ENCODE measurements at places on chromosomes 11 and 22.
A peak's percentile ranks its signal among the peaks of the same experiment; 100 is the strongest.

- DNase-seq: no peak
Observed at GRCh38 chr11:134066943-134067885, 1.7 kb upstream of the JAM3 start.

DNA sequence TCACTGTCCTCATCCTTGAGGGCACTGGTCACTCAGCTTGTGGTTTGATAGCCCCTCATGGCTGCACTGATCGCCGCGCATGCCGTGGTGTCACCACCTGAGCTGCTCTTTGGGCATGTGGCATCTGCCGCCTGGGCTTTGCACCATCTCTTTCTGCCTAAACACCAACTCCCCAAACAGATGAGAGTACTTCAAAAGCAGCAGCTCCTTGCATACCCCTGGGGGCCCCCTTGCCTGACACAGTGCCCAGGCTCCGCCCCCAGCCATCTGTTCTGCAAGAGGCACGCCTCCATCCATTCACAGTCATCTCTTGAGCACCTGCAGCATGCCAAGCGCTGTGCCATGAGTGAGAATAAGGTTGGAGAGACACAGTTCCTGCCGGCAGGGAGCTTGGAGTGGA is 104.5 kb upstream of the B3GAT1 start:
- no peak for DNase-seq

GRCh38 chr11:66080055-66080817 is 10.2 kb downstream of the PACS1 start:
- no peak for DNase-seq

DNA sequence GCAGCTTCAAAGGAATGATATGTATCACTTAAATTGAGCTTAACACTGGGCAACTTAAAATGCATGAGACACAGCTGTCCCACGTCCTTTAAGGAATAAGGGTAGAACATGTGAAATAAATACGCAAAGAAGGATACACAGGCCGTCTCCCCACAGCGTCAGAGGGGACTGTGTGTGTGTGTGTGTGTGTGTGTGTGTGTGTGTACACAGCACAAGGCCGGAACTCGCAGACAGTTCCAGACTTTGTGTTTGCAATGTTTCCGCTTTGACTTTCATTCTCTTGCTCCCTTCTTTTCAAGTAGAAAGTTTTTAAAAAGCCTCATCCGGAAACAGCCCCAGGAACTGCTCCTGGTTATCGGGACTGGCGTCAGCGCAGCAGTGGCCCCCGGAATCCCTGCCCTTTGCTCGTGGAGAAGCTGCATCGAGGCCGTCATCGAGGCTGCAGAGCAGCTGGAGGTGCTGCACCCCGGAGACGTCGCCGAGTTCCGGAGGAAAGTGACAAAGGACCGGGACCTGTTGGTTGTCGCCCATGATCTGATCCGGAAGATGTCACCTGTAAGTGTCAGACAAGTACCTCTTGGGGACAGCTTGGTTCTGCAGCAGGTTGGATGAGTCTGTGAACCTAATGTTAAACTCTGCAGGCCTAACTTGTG is 13.3 kb downstream of the FAM118A start:
- no peak for DNase-seq

GRCh38 chr11:20647976-20648565 is 21.3 kb upstream of the NELL1 start:
- DNase-seq: peak; percentile 50

DNA sequence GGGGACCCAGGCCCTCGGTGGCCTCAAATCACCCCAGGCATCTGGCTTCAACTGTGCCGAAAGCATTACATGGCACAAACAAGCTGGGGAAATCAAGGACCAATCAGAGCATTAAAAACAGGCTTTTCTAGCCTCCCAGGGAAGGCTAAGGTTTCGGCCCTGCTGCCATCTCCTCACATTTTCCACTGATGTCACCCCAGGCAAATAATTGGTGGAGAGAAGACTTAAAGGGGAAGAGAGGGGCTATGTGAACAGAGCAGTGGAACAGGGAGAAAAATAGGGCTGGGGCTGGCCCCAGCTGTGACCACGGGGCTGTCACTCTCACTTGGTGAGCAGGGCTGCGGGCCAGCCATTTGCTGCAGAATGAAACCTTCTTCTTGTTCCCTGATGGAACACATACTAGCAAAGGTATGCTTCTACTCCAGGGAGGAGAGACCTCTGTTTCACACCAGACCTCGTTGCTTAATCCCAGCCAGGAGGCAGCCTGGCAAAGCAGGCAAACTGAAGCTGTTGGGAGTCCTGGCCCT is 581.3 kb downstream of the SOX6 start:
- DNase-seq: no peak

- no peak for DNase-seq
Observed at GRCh38 chr11:109609454-109610185, 187.6 kb downstream of the C11orf87 start.

GRCh38 chr11:75814363-75814676 is 690 bp upstream of the UVRAG start:
- DNase-seq: no peak

GRCh38 chr11:122494221-122494620 is 161.3 kb upstream of the UBASH3B start:
- no peak for DNase-seq

- DNase-seq: peak; percentile 77
Observed at GRCh38 chr22:37659066-37659896, 758 bp downstream of the PDXP start.

Data from HuH-7 (cell line).